H54 (cell line): ENCODE measurements at places on chromosomes 3 and 15.

DNA sequence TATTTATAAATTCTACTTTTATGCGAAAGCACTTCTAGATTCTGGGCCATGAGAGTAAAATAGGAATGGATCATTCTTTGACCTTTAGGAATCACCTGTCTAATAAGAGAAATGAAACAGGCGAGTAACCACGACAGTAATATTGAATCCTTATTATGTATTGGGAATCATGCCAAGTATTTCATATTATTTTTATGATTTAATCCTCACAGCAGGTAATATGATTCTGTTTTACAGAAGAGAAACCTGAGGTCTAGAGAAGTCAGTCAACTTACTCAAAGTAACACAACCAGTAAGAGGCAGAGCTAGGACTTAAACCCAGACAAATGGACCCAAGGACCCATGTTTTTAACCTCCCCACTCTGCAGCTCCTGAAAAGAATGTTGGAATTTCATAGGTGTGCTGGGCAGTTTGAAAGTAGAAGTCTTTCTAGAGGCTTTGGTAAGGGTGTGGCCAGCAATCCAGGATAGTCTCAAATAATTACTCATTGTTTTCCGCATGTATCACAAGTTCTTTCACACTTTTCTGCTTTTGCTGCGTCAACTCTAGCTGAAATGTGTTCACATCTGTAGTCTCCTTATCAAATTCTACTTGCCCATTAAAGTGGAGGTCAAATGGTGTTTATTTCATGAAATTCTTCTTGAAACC, 181.7 kb downstream of the TPRG1 start:
- no peak for DNase-seq

GRCh38 chr3:34175636-34176176, 377.3 kb downstream of the PDCD6IP start:
- DNase-seq = no peak

DNA sequence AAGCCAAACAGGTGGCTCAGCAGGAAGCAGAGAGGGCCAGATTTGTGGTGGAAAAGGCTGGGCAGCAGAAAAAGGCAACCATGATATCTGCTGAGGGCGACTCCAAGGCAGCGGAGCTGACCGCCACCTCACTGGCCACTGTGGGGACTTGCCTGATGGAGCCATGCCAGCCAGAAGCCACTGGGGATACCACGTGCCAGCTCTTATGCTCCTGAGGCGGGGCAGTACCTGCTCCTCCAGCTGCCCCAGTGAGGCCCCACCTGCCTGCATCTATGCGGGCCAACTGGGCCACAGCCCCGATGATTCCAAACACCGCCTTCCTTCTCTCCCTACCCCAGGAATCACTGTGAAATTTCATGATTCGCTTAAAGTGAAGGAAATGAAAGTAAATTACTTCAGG, 22.9 kb upstream of the ARIH1 start:
- no peak for DNase-seq

DNA sequence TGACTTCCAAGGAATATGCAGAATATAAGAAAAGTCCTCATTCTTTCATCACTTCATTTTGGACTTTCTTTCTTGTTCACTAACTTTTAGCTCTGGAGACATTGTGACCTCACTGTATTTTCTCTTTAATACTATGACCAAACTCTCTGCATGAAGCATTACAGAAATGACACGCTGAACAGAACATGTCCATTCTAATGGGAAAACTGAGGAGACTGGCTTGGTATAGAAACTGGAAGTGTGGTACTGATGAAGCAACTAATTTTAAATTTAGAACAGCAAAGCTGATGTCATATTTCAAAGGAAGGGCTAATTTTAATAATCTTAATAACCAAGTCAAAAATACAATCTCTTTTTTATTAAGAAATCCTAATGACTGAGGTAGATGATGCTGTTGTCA, 4.7 kb downstream of the DPH3 start:
- no peak for DNase-seq

DNA sequence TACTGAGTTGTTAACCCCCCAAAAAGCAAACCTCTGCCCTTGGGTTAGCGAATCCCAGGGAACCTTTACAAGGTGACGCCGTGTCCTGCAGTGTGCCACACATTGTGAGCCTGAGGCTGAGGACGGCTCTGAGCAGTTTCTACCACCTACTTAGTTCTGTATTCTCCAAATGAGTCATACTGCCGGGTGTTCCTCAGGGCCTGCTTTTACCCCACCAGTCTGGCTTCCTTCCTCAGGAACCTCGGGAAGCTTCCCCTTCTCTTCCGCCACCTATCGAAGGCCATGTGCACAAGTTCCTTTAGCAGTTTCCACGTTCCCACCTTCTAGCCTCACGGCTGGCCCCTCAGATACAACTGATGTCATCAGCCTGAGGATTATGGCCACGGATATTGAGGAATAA, 384.0 kb upstream of the TPM1 start:
- peak; percentile 19 for DNase-seq

GRCh38 chr15:66187271-66187670, 66.3 kb downstream of the MEGF11 start:
- DNase-seq = no peak

GRCh38 chr15:21267226-21267625, 173.1 kb downstream of the POTEB3 start:
- DNase-seq = no peak

- no peak for DNase-seq
These were observed 255.3 kb downstream of the RSL24D1 start for GRCh38 chr15:54941417-54941816.

- peak; percentile 22 for DNase-seq
These were observed 2.0 kb upstream of the CAPN7 start for GRCh38 chr3:15204005-15204404.

GRCh38 chr3:62249484-62249776, 123.9 kb downstream of the FEZF2 start:
- DNase-seq = no peak

- DNase-seq = no peak
These were observed 1.2 kb downstream of the GNAI2 start for GRCh38 chr3:50237133-50237651.

DNA sequence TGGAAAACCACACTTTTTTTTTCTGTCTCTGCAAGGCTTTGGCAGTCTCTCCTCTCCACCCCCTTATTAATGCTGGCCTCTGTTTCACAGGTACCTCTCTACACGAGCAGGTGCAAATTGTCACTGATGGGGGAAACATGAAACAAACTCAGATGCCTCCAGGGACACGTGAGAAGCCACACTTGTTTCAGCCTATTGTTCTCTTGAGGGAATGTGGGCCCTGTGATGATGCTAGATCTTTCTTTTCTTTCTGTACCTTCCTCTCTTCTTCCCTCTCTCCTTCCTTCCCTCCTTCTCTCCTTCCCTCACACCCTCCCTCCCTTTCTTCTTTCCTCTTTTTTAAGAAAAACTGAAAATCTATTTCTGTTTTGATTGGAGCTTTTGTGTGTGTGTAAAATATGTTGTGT, 5.7 kb upstream of the BLM start:
- DNase-seq = no peak

- no peak for DNase-seq
These were observed 75.2 kb downstream of the FBXL22 start for GRCh38 chr15:63672369-63672768.

DNA sequence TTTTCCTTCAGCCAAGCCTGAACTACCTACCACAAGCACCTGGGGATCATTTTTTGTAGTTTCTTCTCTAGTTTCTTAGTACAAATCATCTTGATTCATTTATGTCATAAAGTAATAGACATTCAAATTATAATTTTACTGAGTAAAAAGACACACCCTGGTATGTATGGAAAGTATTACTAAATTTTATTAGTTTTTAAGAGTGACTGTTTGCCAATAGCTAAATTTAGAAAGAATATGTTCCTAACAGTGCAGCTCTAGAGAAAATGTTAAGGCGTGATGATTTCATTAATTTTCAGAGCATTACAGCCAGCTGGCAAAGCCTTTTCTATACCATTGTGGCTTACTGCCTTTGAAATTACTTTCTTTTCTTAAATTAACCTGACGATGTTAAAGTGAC, 612.0 kb upstream of the KCNMB2 start:
- DNase-seq = no peak

DNA sequence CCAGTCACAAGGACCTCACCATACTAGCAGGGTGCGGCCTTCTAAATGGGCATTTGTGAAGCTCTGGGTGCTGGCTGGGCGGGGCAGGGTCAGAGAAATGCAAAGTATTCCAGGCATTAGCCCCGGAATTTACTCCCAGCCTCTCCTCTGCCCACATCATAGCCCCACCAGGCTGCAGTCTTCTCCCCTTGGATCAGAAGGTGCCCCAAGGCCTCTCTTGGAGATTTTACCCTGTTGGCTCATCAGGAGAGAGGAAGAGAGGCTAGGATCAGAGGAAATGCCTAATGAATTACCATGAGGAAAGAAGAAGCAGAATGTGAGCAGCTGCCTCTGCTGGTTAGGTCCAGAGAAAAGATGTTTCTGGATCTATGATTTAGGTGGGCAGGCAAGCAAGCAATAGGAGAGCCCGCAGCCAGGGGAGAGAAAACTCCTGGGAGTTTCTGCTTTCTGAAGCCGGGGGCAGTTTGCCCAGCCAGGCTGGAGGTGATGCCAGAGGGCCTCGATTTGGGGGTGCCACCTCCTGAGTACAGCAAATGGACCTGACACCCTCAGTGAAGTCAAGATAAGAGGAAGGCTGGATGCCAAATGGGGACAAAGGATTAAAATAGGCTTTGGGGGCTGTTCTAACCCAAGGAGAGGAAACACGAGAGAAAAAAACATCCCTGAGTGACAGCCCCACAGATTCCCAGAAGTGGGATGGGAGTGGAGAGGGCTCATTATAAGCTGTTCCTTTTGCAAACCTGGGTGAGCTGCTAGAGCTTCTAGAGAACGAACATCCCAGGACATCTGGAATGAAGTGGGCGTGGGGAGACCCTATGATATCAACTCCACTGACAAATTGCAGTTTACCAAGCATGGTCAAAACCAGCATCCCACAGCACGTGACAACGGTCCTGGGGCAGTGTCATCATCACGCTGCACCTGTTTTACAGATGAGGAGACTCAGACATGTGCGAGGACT, 65.4 kb downstream of the BDH1 start:
- DNase-seq = peak; percentile 81

DNA sequence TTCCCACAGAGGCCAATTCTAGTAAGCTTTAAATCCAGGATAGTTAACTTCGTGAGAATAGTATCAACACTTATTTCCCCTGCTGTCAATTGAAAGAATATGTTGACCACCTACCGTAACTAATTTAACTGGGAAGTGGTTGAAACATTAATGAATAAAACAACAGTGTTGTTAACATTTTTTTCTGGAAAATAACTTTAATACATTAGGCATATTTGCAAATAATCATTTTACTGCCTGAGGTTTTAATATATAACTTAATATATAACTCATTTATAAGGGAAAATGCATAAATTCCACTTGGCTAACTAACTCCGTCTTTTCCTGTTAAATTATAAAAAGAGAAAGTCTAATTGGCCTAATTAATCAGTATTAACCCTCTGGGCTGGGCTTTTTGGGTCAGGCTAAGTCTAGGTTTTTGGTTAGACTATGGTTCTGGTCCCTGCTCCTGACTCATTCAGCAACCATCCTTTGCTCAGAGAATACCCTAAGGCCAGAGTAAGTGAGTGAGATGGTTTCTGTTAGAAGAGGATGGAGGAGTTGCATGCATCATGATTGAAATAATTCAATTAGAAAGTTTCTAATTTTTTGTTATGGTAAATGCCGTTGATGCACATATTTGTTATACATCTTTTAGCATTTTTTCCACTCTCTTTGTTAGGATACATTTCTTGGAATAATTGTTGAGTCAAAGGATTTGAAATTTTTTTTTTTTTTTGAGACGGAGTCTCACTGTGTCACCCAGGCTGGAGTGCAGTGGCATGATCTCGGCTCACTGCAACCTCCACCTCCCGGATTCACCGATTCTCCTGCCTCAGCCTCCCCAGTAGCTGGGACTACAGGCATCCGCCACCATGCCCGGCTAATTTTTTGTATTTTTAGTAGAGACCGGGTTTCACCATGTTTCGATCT, 10.8 kb upstream of the SKIL start:
- DNase-seq = no peak

GRCh38 chr3:179580992-179581391, 18.3 kb downstream of the ACTL6A start:
- DNase-seq = no peak

GRCh38 chr3:58469096-58469495, 22.8 kb upstream of the KCTD6 start:
- DNase-seq = no peak

- DNase-seq = no peak
These were observed 3.1 kb upstream of the INAFM2 start for GRCh38 chr15:40320409-40320808.

DNA sequence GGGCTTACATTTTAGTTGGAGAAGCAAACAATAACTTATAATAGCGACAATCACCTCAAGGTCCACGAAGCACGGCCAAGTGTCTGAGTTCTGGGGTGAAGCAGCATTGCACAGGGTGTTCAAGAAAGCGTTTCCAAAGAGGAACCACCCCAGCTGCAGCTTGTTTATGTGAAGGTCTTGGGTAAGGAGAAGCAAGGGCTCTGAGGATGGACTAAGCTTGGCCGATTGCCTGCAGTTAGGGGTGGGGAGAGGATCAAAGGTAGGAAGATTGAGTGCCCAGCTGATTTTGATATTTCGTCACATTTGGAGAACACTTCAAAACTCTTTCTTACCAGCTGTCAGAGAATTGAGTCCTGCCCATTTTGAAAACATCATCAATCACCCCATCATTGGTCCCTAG, 321.6 kb upstream of the DNAJC19 start:
- DNase-seq = no peak

- DNase-seq = no peak
These were observed 4.3 kb downstream of the PDIA5 start for GRCh38 chr3:123071146-123071545.

- peak; percentile 6 for DNase-seq
These were observed 32.1 kb downstream of the TFDP2 start for GRCh38 chr3:142117056-142117851.

DNA sequence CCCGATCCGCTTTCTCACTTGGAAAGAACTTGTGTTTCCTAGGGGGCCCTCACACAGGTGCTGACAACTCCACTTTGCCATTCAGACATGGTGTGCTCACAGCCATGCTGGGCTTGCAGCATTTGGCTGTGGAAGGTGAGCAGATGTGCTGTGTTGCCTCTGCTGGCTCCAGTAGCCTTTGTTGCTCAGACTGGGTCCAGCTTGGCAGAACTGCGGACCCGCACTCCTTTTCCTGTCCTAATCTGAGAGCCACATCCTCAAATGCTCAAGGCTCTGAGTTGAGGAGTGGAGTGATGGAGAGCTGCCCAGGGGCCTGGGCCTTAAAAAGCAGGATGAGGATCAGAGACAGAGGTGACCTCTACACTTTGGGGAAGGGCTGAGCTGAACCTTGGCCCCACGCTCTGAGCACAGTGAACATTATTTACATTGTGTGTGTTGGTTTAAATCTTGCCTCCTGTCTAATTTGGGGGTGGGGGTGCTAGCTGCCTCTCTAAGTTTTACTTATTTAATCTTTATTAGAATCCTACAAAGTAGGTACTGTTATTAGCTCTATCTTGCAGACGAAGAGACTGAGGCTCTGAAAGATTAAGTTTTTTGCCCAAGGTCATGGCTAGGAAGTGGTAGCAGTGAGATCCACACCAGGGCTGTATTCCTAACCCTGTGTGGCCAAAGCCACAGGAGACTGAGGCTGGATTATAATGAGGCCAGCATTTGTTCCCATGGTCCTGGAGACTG, 17.2 kb downstream of the ACOX2 start:
- no peak for DNase-seq
